ENCODE measurements at places on chromosomes 2 and 18. TPM values are rescaled to one million over a fixed set of nuclear protein-coding genes. Genes with fewer than 3 reads are reported as not detected.

Gene TNFRSF11A
- 2.8 TPM for polyA plus RNA-seq

Gene SPC25
- 28.9 TPM for polyA plus RNA-seq

Gene SCYGR3
- polyA plus RNA-seq: not detected

Gene C1GALT1C1L
- 4.1 TPM for polyA plus RNA-seq

Gene RBBP8
- 59.1 TPM for polyA plus RNA-seq

DNA sequence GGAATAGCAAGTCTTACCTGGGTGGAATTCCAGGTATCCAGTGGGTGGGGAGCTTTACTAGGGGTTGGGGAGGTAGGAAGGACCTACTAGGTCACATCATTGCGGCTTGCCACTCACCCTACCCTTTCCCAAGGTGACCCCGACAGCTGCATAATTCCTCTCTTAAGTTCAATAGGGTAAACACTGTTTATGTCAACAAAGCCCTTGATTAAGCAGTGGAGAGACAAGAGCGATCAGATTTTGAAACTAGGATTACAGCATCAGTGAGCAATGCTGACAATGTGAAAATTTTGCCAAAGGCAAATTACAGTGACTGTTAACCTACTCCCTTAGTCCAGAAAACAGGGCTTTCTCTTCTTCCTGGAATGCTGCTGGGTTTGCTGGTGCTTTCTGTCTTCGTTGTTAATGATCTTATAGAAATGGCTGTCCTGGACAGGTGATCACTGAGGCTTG is 14.5 kb downstream of the SLC19A3 start:
- no peak for DNase-seq

All from left kidney (tissue), 8 donors.